ENCODE measurements at places on chromosomes 2 and 18.

DNA sequence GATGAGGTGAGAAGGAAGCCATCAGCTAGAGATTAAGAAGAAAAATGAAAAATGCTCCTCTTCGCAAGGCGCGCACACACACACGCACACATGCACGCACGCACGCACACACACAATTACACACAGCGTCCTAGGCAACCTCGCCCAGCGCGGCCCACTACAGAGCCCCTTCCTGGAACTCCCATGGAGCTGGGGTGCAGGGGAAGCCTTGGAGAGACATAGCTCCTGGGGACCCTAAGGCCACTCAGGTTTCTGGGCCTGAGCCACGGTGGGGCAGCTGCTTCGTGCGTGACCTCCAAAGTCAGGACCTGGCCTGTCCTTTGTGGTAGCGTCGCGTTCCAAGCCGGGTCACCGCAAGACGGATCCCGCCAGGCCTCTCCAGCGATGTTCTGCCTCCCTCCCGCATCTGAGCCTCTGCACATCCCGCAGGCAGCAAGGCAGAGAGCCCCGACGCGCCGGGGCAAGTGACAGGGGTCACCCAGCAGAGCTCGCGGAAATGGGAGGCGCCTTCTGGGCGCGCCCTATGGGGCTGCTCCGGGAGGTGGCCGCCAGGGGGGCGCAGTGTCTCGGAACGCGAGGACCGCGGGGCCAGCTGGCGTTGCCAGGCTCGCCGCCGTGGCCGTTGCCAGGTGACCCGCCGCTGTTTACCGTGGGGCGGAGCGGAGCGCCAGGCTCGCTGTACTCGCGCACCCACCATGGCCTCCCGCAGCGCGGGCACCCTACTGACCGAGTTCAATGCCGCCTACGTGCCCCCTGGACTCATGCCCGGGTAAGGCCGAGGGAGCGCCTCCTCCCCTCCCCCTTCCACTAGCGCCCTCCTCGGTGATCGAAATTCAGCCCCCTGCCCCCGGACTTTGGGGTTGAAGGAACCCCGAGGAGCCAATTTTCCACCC, 79.0 kb downstream of the CIB4 start:
- DNase-seq = no peak

- DNase-seq = no peak
Measured at GRCh38 chr2:8125741-8126711, 555.8 kb upstream of the ID2 start.

GRCh38 chr18:44323125-44323524, 357.6 kb upstream of the SETBP1 start:
- no peak for DNase-seq

DNA sequence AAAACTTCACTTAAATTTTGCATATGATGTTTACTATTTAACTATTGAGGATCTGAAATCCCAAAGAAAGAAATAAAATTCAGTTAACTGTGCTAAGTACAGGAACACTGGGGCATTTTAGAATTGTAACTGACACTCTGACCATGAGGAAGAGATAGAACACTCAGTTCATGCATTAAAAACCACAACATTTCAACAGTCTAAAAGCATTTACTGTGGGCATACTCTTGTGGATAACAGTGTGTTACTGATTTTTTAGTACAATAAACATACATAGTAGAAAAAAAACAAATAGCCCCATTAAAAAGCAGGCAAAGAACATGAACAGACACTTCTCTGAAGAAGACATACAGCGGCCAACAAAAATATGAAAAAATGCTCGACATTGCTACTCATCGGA, 1122.7 kb upstream of the PIK3C3 start:
- no peak for DNase-seq

DNA sequence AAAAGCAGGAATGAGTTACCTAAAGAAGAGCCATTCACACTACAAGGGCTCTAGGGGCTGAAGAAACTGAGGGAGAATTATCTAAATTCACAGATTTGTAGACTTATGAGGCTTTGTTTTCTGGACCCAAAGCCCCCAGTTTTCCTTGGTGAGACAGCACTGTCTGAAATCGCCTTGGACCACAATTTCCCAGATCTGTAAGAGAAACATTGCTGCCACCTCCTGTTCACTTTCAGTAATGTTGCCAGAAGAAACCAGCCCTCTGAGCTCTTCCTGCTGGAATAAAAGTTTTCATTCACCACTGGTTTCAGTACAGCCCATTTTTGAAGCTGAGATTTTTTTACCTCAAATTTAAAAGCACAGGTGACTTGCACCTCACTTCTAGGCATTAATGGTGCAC, 169.2 kb downstream of the CDH20 start:
- DNase-seq = peak; percentile 21

DNA sequence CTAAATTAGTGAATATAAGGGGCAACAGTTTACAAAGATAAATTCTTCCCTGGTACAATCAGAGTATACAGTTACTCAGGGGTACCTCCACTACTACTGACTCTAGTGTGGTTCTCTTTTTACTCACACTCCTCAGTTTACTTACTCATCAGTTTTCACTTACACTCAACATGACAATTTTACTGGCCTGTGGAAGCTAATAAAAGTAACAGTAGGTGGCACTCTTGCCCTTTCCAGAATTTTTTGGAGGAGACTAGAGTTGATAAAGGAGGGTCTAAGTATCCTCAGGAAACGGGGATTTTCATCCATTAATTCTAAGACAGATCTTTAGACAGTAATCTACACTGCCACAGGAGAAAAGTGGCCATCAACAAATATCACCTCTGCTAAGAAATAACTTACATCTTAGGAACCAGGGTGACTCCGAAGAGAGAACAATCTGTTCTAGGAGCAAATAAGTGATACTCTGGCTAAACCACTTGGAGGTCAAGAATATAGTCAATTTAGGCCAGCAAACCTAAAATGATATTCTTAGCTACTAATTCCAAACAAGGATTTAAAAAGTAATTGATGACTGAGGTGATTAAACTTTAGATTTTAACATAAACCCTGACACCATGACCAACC, 61.3 kb downstream of the ATL2 start:
- no peak for DNase-seq

DNA sequence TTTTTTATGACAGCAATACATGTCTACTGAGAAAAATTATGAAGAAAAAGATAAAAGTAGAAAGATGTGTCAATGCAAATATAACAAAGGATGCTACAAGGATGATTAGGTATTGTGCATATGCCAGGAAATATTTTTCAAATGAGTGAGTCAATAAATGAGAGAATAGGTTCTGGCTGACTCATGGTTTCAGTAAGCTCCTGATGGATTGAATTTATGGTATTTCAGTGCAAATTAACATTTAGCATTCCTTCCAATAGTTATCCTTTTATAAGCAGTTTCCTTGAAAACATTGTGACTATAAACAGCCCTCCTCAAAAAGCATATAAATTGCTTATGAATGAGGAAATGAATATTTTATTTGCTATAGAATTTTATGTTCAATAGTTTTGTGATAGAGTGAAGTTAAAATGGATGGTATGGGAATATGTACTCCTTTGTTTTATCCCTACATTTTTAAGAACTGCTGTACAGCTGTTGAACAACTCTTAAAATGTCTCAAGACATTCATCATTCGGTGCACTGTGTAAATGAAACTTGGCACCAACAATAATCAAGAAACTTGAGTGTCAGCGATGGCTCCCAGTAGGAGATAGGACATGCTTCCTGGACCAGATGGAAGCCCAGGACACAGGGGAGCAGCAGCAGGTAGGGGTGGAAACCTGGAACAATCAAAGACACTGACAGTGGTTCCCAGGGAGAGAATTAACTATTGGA, 144.7 kb downstream of the PMAIP1 start:
- DNase-seq = no peak

DNA sequence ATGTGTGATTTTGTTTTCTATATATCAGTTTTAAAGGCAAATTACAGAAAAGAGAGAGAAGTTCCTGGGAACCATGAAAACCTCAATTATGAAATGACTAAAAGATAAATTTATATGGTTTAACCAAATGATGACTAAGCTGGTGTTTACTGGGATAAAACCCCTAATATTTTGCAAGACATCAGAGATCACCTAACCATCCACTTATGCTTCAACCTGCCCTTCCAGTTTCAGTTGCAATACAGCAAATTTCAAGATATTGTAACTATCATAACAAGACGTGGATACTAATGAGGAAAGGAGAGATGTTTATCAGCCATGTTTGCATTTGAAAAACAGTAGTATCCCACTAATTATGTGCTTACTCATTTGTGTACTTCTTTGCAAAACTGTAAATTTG, 108.2 kb downstream of the GAREM1 start:
- DNase-seq = no peak

DNA sequence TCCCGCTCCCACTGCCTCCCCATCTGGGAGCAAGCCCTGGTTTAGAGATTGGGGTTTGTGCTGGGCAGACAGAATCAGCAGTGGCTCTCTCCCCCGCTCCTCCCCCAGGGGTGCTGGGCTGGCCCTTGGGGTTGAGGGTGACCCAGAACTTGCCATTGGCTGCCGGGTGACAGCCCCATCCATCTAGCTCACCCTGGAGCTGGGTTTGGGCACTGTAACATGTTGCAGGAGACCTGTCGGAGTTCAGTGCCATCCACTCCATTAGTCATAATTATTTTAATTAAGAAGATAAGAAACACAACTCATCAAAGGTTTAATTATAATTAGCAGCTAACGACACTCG, 111.4 kb upstream of the OTOS start:
- DNase-seq = no peak

DNA sequence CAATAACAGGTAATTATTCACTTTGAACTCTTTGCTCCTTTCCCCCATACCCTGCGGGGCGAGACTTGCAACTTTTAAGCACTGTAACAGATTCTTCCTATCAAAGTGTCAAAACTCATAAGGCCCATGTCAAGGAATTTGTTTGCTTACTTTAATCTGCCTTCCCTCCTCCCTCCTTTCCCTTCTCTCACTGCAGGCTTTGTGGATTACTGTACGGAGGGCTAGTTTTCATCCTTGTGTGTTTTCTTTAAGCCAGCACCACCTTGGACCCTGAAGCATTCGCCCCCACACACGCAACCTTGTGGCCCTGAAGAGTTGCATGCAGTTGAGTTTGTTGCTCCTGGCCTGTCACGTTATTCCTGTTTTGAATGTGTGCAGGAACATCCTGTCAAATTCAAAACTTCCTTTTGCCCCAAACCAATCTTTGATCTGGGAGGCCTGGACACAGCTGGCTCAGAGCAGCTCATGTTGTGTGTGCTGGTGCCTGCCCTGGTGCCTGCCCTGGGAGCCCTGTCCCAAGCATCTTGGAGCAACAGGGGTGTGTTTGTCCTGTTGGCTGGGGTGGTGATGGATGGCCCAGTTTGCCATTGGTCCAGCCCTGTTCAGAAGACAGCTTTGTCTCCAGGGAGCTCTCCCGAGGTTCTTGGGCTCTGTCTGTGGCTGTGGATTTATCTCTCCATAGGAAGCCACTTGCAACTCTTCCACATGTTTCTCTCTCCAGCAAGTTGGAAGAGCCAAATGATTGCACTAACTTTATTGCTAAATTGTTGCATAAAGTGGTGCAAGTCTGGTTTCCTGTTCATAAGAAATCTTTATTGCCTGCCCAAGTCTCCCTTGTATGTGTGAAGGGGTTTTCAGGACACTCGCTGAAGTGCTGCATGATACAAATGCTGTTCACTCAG, 199.6 kb downstream of the VAPA start:
- no peak for DNase-seq

- DNase-seq = no peak
Measured at GRCh38 chr2:140596447-140596846, 1534.4 kb downstream of the LRP1B start.

GRCh38 chr2:12430407-12431133, 286.2 kb upstream of the TRIB2 start:
- DNase-seq = no peak

DNA sequence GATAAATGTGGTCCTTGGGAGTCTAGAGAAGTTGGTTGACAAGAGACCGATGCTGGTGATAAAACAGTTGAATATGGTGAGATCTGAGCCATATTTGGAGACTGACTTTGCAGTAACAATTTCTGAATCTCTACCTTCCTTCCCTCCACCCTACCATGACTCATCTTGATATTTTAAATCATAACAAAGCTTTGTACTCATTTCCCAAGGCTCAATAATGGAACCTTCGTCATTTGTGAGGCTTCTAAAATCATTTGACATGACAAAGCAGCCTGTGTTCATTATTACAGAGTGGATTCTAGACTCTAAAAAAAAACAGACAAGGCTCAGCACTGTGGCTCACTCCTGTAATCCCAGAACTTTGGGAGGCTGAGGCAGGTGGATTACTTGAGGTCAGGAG, 38.5 kb upstream of the PDCL3 start:
- no peak for DNase-seq

- no peak for DNase-seq
Measured at GRCh38 chr2:66968946-66969345, 428.2 kb upstream of the ETAA1 start.

DNA sequence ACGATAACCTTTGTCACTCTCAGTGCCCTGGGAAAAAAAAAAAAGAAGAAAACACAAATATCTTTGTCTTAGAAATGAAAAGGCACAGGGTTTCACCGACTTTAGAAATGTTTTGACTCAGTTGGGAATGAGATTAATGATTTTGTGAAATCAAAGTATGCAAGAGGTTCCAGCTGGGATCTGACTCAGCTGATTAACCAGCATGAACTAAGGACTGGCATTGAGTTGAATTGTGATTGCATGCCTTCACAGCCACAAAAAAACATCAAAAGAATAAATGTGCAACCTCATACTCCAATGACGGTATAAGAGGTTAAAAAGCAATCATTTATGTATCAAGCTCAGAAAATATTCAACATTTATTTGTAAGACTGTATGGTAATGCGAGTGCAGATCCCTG, 566.6 kb upstream of the DSEL start:
- no peak for DNase-seq

GRCh38 chr2:231455222-231455621, 9.1 kb downstream of the NCL start:
- no peak for DNase-seq

- DNase-seq = no peak
Measured at GRCh38 chr2:25417715-25418369, 76.1 kb upstream of the DNMT3A start.

GRCh38 chr2:223459328-223459939, 142.7 kb downstream of the SCG2 start:
- DNase-seq = no peak

DNA sequence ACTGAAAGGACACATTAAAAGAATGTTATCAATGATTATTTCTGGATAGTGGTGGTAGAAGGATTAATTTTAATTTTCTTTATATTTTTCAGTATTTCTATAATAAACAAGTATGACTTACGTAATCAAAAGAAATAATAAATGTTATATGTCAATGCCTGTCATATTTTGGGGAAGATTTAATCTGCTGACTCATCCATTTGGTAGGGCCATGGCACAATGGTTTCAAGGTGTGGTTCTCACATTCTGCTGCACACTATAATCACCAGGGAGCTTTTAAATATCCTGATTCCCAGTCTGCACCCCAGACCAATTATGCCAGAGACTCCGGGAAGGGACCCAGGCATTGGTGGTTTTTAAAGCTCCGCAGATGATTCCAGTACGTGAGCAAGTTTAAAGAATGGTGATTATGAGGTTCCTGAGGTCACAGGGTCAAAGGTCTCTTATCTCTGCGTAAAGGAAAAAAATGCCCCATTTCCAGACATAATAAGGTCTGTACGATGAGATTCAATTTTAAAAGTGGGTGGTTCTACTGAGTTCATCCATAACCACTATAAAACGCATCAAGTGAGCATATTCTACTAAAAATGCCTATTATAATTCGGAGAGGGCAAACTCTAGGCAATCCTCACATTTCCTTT, 27.2 kb downstream of the WIPF1 start:
- DNase-seq = no peak

GRCh38 chr2:200042944-200043343, 87.6 kb downstream of the MAIP1 start:
- DNase-seq = no peak
